ENCODE measurements at places on chromosomes 13 and 19.

DNA sequence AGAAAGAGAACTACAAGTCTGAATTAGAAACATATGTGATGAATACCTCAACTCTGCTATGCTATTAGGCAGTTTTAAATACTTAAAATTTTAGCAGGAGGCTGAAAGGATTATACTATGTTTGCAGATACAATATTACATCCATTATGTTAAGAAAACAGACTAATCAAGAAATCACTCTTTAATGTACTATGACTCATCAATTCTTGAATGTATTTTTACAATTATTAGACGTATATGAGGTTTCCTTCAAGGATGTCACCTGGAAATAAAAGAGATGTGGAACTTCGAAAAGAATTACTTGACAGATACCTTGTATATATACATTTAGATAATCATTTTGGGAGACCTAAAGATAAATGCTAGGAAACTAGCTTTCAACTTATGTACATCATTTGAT lies 835.6 kb upstream of the MIR17HG start:
- DNase-seq, result no peak

DNA sequence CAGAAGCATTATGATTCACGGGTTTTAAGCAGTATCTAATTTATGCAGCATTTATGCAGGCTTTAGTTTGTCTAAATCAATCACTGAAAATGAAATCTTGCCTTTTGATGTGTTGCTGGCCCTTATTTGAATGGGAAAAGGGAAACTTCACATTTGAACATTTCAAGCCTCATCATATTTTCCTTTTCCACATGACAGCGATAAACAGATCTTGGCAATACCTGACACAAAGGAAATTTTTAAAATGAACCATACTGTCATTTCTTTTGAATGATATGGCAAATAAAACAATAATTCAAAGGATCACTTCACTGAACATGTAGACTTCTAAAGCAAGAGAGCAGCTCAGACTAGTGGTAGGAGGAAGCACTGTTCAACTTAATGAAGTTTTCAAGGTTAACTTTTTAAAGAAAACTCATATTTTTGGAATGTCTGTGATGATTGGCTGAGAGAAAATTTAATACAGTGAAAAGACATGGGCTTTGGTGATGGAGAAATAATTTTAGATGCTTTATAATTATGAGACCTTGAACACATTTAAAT lies 198.1 kb downstream of the OXGR1 start:
- no peak for DNase-seq

- no peak for DNase-seq
These were observed 29.2 kb downstream of the IL12RB1 start for GRCh38 chr19:18057557-18057956.

GRCh38 chr13:83845106-83845505 lies 37.2 kb downstream of the SLITRK1 start:
- DNase-seq, result no peak

DNA sequence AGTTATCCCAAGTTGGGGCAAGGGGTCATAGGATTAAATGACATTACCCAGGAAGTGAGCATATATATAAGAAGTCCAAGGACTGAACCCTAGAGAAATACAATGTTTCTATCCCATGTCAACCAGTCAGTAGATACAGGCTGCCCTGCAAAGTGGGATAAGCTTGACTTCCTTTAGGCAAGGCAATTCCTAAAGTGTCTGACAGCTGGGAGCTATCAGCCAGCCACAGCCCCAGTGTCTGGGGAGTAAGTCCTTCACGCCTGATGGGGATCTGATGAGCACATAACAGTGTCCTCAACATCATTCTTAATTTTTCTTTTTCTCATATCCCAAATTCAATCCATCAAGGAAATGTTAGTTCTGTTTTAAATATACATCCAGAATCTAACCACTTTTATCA lies 54.1 kb downstream of the DNAJC15 start:
- no peak for DNase-seq

- DNase-seq, result no peak
These were observed 42.5 kb upstream of the ANKRD10 start for GRCh38 chr13:110957181-110957884.

GRCh38 chr13:42218576-42218975 lies 53.4 kb upstream of the AKAP11 start:
- no peak for DNase-seq

Measured in activated T-cell treated with anti-CD3 and anti-CD28 coated beads for 48 hours (primary cell).